ENCODE measurements at places on chromosomes 6 and 20.
A peak's percentile ranks its signal among the peaks of the same experiment; 100 is the strongest.

DNA sequence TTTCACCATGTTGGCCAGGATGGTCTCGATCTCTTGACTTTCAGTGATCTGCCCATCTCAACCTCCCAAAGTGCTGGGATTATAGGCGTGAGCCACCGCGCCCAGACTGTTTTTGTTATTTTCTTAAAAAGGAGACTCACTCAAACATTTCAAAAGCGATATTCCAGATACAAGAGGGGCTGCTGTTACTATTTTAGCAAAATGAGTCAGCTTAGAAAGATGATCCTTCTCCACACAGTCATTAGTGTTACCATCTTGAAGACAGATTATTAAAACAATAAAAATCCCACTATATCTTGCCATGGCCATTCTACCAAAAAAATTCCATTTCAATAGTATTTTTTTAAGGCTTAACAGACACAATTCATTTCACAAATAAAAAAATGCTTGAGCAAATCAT, 102.8 kb downstream of the PREP start:
- DNase-seq = no peak

- no peak for DNase-seq
Measured at GRCh38 chr6:105573138-105573537, 170.3 kb upstream of the PREP start.

DNA sequence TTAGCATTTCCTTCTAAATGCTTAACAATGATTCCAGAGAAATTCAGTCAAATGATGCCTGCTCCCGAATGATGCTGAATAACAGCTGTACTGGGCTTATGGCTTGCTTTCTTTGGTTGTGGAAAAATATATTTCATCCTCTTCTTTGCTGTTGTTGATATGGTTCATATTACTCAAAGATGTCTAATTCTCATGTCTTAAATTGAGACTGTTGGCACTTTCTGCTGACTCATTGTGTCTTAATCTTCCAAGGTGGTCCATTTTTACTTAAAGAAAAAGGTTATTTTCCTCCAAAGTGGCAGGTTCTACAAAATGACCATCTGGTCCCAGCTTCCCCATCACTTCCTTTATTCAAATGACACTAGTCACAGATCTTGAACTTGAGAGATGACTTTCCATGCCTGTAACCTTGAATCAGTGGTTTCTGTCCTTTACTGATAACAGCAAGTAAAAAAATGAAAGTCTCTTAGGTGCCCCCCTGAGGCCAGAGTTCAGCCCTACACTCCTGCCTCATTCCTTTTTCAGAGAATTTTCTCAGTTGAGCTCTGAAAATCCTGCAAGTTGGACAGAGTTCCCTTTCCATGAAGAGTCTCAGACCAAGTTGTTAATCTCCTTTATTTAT, 6.9 kb downstream of the SNAP25 start:
- DNase-seq = peak; percentile 8

- peak; percentile 32 for DNase-seq
Measured at GRCh38 chr6:168060521-168060931, 18.5 kb downstream of the FRMD1 start.

DNA sequence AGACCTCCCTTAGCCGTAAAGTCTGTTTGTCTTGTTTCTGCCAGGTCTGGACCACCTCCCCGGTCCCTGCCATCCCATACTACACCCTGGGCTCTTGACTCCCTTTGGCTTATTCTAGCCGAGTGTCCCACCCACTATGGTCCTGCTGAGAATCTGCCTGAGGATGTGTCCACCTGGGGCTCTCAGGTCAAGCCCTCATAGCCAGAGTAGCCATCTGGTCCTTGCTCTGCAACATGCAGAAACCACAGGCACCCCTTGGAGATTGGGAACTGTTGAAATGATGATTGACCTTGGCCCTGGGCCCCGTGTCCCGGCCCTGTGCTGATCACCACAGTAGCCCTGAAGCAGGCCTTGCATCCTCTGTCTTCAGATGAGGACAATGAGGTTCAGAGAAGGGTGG, 44.0 kb downstream of the VSTM2L start:
- DNase-seq = no peak

DNA sequence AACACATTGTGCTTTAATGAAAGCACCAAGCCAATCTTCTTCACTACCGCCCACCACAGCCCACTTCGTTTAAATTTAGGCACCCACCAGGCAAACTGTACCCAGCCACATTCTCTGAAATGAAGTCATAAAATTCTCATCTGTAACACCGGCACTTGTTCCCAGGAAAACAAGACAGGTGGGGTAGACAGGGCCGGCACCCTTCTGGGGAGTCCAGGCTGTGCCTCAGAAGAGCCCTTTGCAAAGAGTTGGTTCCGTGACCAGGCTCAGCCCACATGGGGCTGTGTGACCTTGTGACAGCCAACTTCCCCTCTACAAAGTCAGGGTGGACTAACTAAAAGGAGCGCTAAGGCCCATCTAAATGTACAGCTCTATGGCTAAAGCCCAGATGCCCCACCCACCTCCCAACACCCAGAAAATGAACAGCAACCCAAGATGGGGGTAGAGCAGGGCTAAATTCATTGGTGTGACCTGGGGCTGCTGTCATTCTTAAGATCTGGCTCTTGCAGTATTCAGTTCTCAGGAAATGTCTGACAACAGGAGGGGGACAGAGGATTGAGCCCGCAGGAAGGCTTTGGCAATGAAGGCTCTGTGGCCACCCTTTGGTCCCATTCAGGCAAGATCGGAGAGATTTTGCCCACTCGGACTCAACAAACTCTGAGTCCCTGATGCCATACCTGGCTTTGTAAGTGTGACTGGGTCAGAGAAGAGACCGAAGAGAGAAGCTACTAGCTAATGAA, 56.7 kb downstream of the TRERF1 start:
- DNase-seq = no peak

GRCh38 chr20:23637282-23638221, at the start of gene CST3:
TSS of gene CST3 (minus strand) at chr20:23637955. CDS start at chr20:23637862, 93 bp downstream.
- peak; percentile 95 for DNase-seq

DNA sequence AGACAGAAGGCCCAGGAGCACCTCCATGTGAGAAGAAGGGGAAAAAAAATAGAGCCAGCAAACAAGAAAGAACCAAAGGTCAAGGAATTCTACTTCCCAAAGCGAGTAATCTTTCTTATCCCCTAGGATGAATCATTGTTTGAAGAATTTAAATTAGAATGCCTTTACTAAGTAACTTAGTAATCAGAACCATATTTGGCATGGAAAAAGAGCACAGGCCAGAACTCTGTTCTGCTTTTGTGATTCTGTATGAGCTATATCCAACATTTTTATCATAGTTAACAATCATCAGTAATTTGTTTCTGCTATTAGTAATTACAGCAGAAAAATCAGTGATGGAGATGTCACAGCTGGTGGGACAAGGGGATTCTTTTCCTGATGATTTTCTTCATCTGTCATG, 228.8 kb upstream of the FAM83B start:
- DNase-seq = no peak

DNA sequence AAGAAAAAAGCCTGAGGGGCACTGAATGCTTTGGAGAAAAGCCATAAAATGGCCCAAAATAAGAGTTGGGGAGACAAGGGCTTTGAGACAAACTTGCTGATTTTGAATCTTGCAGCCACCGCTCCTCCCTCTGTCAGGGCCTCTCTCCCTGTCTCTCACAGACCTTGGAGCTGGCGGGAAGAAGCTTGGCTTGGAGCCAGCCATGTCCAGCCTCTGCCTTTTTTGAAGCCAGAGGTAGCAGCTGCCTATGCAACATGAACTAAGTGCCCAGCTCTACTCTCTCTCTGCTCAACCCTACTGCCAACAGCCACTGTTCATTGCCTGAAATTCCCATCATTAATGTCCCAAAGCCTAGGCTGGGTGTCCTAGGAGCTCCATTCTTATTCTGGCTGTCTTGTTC, 63.7 kb upstream of the CTNNBL1 start:
- DNase-seq = no peak

- DNase-seq = no peak
Measured at GRCh38 chr6:114253431-114253830, 89.4 kb downstream of the HS3ST5 start.

DNA sequence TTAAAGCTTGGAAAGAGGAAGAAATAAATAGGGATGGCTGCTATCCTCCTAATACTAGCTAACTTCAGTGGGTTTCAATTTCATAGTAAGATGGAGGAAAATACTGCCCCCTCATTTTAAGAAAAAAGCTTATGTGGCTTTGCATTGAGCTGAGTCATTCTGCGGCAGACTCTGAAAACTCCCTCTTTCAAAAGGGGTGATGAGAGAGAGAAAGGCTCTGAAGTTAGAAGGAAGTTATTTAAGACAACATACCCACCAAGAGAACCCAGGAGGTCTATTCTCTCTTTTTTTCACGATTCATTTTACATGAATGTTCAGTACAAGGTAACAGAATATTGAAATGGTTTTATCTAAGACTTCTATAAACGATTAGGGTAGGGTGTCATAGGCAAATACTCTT, 4.5 kb downstream of the PRDM13 start:
- DNase-seq = no peak

GRCh38 chr6:135195041-135195440, 13.9 kb downstream of the MYB start:
- DNase-seq = no peak

- no peak for DNase-seq
Measured at GRCh38 chr20:25041813-25042530, 16.0 kb downstream of the ACSS1 start.

DNA sequence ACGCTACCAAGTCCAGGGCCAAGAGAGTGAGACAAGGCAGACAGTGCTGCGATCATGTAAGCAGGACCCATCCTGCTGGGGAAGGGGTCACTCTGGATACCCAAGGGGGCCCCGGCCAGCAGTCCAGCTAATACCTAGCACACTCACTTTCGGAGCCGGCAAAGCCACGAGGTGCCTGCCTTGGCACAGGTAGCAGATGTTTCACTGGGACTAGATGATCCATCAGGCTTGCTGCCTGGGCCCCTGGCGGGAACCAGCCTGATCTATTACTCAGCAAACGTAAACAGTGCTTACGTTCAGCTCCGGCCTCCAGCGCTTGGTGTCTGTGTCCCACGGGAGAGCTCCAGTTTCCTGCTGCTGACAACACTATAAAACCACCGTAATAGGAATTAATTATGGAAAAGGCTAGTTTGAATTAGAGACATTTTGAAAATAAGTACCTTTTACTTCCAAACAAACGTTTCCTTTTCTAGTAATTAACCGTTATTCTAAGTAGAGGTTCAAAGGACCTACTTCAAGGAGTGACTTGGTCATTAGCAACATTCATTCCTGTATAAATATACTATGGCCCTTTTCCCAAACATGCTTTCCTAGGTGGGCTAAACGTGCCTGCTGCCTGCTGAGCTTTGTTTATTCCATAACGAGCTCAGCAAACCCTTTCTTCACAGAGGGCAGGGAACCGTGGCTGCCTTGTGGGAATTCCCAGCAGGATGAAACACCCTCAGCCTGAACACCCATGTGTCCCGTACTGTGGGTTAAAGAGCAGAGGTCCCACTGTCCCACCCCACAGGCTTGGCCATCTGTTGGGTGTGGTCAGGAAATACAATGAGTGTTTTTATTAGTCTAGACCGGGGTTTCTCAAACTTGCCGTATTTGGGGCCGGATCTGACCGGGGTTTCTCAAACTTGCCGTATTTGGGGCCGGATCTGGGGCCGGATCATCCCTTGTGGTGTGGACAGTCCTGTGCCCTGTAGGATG, 18.4 kb downstream of the SLC22A23 start:
- DNase-seq = no peak

- DNase-seq = no peak
Measured at GRCh38 chr20:55569084-55569483, 436.2 kb downstream of the CBLN4 start.

GRCh38 chr6:166341464-166341863, 881 bp downstream of the SFT2D1 start:
- no peak for DNase-seq

DNA sequence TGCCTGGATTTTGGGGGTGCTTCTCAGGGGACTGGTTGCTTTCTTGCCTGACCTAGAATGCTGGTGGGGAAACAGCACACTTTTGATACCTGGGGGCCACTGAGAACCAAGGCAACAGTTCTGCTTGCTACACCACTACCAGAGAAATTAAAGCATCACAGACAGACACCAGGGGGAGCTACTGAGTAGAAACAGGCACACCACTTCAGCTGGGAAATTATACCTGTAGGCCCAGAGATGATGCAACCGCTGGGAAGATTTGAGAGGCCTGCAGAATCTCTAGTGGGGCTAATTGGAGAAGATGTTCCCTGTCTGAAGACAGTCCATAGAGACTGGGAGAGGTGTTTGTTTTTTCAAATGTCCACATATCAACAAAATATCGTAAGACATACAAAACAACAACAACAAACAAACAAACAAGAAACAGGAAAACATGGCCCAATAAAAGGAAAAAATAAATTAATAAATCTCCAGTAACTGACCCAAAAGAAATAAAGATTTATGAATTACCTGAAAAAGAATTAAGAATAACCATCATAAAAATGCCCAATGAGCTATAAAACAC, 129.4 kb upstream of the RIN2 start:
- peak; percentile 81 for DNase-seq

GRCh38 chr6:42049948-42050296, 402 bp upstream of the TAF8 start:
- DNase-seq = no peak

DNA sequence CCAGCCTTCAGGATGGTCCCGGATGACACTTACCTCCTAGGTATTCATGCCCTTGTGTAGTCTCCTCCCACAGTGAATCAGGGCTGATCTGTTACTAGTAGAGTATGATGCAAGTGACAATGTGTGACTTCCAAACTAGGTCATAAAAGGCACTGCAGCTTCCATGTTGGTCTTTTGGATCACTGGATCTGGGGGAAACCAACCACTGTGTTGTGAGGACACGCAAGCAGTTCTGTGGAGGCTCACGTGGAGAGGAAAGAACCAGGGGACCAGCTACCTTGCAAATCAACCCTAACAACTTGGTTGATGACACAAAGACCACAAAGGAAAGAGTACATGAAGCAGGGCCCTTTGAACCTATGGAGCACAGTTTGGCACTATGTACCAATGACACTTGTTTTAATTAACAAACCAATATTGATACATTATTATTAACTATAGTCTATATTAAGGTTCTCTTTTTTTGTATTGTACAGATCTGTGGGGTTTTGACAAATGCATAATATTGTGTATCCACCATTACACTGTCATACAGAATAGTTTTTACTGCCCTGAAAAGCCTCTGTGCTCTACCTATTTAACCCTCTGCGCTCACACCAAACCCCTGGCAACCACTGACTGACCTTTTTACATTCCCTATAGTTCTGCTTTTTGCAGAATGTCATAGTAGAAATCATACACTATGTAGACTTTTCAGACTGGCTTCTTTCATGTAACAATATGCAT, 16.3 kb upstream of the SDCBP2 start:
- DNase-seq = no peak

DNA sequence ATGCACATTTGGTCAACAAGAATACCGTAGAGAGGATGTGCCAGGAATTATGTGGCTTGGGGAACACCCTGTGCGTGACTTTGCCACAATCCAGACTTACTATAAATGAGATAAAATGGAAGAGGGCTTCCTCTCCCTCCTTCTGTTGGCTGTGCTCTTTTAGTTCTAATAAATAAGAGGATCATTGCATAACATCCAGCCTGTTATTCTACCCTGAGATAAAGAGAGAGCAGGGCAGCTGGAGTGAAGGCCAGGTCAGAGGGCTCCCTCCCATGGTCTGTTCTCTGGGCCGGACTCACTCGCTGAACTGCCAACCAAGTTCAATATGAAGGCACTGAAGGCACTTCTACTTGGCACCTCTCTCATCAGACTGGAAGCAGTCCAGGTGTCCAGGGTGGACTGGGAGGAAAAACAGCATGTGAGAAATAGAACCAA, 91.7 kb downstream of the MTFR2 start:
- no peak for DNase-seq

- peak; percentile 50 for DNase-seq
Measured at GRCh38 chr6:130293800-130294199, 71.0 kb upstream of the SAMD3 start.

GRCh38 chr6:151009576-151009975, 144.1 kb downstream of the MTHFD1L start:
- DNase-seq = peak; percentile 50

- DNase-seq = no peak
Measured at GRCh38 chr6:82072121-82072521, 175.4 kb downstream of the IBTK start.

Data from HAP-1 (cell line).